ENCODE measurements at places on chromosomes 6 and 20.

DNA sequence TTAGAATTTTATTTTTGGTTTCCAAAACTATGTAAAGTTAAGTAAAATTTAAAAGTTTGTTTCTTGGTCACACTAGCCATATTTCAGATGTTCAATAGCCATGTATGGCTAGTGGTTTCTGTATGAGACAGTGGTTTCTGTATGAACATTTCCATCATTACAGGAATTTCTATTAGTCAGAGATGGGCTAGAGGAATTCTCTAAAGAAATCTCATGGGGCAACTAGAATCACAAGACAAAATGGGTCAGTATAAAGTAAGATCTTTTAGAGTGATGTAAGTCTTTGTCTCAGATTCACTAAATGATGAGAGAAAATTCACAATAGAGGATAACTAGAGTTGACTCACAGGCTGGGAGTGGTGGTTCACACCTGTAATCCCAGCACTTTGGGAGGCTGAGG lies 149.0 kb downstream of the FUT9 start:
- DNase-seq, result no peak

DNA sequence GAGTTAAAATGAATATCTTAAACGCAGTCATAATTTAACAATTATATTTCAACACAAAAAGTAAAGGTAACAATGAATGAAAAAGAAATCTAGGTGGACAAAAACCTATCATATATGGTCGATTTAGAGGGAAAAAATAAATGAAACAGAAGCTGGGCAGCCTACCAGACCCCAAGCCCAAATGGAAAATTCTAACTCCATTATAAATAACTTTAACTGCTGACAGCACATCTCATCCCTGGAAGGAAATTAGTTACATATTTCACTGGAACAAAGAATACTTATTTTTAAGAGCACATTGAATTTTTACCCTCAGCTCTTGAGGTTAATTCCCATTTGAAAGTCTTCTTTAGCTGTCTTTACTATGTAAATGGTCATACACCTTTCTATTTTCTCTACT lies 39.1 kb downstream of the COL12A1 start:
- DNase-seq, result no peak

GRCh38 chr6:31920811-31921210 lies 6.7 kb upstream of the C2 start:
- DNase-seq, result no peak

DNA sequence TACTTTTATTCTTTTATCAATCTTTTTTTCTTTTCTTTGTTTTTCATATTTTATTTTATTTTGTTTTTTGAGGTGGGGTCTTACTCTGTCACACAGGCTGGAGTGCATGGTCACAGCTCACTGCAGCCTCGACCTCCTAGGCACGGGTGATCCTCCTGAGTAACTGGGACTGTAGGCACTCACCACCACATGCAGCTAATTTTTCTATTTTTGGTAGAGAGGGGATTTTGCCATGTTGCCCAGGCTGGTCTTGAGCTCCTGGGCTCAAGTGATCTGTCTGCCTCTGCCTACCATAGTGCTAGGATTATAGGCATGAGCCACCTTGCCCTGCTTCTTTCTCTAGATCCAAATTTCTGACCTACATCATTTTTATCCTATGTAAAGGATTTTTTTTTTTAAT lies 153.2 kb downstream of the CDKAL1 start:
- no peak for DNase-seq

DNA sequence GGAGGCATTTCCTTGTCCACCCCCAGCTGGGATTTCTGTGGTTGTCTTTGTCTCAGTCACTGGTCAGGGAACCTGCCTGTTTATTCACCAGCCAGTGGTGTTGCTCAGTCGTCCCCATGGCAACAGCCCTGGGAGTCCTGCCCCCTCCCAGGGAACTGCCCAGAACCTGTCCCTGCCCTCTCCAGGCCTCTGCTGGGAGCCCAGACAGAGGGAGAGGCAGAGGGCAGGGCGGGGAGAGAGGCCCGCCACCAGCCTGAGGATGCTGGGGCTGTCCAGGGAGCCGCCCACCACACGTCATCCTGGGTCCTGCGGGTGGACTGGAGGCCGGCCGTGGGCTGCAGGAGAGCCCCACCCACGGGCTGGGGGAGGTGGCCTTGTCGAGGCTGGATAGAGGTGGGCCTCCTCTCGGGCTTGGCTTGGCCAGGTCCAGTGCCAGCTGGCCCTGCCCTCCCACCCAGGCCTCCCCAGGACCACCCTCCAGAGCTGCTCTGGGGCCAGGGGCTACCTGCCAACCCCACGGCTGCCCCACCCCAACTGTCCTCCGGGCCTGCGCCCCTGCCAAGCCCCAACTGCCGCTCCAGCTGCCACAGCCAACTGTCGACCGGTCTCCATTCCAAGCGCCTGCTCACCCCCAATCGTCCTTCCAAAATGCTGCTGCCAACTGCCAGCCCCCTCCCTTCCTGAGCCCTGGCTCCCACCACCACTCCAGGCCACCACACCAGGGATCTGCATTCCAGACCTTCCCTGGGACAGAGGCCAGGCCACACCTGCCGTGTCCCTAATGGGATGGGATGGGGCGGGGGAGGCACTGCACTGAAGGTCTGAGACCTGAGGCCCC lies 4.2 kb upstream of the ZBTB46 start:
- DNase-seq, result no peak

DNA sequence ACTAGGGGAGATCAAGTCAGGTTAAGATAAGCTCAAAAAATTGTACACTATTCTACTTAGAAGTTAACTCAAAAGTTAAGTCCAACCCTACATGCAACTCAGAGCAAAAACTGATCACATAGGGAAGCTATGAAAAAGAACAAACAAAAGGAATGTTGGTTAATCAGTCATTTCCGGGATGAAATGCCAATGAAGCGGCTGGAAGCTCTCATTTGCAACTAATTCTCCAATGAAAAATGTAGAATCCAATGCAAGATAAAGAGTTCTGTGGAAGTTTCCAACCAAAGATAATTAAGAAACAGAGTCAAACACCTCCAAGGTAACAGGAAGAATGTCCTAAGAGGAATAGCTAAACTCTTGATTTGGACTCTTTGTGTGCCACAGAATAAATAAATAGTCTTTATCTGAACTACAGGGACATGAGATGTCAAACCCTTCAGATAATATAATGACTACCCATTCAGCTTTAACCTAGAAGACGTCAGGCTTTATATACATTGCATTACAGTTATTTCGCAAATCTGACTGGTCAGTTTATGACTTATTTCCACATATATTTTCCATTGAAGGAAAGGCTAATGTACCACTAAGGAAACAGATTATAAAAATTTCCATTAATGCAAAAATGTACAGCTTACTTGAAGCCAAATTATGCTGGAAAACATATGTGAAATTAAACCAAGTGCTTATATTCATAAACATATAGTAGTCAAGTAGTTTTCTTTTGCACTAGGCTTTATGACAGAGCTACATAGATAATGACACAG lies 48.0 kb upstream of the DST start:
- DNase-seq, result no peak

DNA sequence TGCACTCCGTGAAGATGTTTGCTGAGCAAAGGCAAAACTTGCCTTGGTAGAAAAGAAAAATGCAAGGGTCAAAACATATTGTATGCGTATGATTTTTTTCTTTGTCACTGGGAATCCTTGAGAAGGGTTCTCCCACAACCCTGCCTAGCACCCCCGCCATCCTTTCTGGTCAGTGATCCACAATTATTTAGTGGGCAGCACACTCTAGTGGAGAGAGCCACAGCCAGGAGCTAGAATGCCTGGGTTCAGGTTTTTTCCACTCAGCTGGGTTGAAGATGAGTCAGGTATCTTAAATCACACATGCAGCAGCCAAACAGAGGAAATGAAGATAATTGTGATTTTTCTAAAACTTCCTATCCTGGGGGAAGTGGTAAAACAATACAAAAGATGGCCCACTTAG lies 243.1 kb downstream of the PKHD1 start:
- DNase-seq, result no peak

- DNase-seq, result no peak
Measured at GRCh38 chr6:56671160-56671559, 28.5 kb upstream of the DST start.

DNA sequence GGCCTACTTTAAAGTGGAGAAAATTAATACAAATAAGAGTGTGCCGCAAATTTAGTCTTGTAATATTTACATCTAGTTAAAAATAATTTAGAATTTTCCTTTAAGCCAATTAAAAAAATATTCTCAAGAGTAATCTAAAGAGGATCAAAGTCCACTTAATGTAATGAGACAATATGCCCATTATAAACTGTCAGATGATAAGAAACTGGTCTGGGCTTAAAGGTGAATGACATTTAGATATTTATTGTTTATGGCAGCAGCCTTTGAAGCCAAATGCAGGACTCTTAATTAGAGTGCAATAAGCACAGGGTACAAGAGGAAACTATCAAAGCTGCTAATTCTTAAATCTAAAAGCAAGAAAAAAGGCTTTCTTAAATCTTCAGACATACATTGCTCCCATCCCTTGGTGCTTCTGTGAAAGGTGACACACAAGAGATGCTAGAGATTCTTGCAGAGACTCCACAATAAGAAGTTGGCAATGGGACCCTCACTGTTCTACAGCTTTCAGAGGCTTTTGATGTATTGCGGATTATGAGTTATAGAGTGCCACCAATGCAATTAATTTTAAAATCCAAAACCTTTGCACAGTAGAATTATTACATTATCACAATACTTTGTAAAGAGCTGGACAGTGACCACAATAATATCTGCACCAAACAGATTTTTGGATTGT lies 116.1 kb downstream of the MAN1A1 start:
- no peak for DNase-seq

- DNase-seq, result no peak
Measured at GRCh38 chr20:2010533-2010932, 16.7 kb upstream of the PDYN start.

GRCh38 chr20:634148-634925 lies 18.7 kb downstream of the SRXN1 start:
- no peak for DNase-seq

GRCh38 chr20:57403216-57403615 lies 12.0 kb downstream of the RBM38 start:
- no peak for DNase-seq

- no peak for DNase-seq
Measured at GRCh38 chr6:149881066-149881766, 16.7 kb downstream of the RAET1E start.

DNA sequence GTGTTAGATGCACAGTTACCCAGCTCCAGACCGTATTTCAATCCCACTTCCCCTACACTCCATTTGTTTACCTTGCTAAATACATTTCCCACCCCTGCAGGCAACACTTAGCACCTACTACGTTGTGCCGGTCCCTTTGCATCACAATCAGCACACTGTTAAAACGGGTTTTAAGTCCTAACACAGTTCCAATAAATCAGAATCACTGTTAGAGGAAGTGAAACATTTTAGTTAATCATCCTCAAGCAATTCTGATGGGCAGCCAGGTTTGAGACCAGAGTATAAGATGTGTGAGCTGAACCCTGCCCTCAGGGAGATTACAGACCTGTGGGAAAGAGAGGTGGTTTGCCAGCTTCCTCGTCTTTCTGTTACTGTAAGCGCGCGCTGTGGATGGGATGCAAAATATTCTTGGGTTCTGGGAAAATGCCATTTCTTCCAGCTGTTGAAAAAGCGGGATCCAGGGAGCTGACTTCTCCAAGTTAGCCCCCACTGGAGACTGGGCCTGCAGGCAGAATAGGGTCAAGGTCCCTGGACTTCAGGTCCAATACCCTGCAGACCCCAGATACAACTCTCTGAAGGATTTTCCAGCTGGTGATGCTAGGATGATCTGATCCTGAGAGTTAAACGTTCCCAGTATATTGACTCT lies 3.1 kb downstream of the ZCCHC3 start:
- no peak for DNase-seq

- DNase-seq, result no peak
Measured at GRCh38 chr6:27836141-27836782, 75.9 kb downstream of the OR2B2 start.

DNA sequence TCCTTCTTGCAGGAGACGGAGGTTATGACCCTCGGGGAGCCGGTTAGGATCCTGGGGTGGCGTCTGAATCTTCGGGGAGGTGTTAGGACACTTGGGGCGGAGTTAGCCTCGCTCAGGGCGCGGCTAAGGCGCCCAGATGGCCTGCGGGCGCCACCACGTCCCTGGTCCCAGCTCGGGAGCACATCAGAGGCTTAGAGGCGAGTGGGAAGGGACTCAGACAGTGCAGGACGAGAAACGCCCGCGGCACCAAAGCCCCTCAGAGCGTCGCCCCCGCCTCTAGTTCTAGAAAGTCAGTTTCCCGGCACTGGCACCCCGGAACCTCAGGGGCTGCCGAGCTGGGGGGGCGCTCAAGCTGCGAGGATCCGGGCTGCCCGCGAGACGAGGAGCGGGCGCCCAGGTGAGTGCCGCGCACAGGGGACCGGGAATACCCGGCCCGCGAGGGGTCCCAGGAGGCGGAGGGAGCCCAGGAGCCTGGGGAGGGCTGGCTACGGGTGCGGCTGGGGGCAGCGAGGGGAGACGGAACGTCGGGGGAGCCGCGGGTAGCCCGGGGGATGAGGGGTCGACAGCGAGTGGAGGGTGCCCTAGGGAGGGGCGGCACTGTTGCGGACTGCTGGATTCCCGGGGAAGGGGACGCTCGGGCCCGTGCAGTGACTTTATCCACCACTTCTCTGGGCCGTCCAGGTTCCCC lies at the start of gene HCK:
TSS of gene HCK (plus strand) at position 153 of the 688 bp plus-strand sequence.
- DNase-seq, result no peak

GRCh38 chr6:140809694-140810101 lies 1323.0 kb upstream of the GJE1 start:
- DNase-seq, result no peak

- DNase-seq, result no peak
Measured at GRCh38 chr6:89255417-89255816, 38.3 kb upstream of the GABRR1 start.

GRCh38 chr6:26216886-26217713 lies 129.9 kb downstream of the HFE start:
- DNase-seq, result no peak

GRCh38 chr6:34381081-34381480 lies 11.4 kb downstream of the NUDT3 start:
- no peak for DNase-seq

DNA sequence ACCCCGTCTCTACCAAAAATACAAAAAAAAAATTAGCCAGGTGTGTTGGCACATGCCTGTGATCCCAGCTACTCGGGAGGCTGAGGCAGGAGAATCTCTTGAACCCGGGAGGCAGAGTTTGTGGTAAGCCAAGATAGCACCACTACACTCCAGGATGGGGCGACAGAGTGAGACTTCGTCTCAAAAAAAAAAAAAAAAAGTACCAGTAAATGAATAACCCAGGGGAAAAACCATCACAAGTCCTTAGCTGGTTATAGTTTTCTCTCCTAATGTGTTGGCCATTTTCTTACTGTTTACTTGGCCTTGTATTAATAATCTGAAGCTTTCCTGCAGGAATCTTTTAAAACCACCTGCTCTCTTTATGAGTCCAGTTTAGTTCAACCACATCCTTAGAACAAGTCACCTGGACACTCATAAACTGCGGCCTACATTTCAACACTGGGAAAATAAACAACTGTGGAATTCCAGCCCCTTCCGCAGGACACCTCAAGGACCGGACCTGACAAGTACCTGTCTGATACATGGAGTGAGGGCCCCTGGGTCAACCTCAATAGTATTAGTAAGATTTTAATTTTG lies 102.6 kb downstream of the ATP9A start:
- DNase-seq, result no peak
